ENCODE measurements at places on chromosomes 12 and 14.

DNA sequence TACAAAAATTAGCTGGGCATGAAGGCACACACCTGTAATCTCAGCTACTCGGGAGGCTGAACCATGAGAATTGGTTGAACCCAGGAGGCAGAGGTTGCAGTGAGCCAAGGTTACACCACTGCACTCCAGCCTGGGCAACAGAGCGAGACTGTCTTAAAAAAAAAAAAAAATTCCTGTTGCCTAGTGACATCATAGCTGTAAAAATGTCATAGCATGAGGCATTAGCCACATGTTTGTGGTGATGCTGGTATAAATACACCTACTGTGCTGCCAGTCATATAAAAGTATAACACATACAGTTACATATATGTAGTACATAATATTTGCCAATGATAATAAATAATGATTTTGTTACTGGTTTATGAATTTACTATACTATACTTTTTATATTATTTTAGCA is 22.2 kb downstream of the SLC41A2 start:
- DNase-seq: no peak

DNA sequence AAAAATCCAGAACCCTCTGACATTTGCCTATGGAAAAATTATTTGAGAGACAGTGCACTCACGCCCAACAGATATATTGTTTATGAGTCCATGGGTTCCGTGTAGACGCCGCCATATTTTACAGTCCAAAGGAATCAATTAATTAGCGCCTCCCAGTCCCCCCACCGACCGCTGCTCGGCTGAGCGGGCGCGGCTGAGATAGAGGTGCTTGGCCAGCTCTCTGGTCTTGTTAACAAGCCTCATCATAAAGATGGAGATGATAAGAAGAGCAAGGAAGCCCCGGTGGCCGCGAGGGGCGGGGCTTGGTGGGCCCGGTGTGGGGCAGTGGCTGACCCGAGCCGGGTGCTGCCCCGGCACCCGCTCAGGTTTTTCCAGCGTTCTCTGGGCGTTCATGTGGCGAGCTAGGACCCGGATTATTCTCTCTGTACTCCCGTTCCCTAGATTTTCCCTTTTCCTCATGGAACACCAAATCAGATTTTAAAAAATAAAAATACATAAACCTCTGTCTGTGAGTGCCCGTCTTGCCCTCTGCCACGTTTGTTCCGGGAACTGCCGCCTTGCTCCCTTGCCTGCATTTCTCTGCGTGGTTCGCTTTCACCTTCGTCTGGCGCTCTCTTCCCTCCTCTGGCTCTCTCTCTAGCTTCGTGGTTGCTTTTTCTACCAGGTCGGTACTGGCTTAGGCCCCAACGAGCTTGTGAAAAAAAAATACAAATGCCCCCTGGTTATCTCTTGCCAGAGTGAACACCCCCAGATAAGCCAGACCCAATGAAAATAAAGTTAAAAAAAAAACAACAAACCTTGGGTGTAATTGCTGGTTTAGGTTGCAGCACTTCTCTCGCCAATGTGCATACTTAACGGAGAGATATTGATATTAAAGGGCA is 9.0 kb downstream of the HOXC12 start:
- no peak for DNase-seq

GRCh38 chr12:3523058-3523457 is 32.1 kb downstream of the PRMT8 start:
- no peak for DNase-seq

DNA sequence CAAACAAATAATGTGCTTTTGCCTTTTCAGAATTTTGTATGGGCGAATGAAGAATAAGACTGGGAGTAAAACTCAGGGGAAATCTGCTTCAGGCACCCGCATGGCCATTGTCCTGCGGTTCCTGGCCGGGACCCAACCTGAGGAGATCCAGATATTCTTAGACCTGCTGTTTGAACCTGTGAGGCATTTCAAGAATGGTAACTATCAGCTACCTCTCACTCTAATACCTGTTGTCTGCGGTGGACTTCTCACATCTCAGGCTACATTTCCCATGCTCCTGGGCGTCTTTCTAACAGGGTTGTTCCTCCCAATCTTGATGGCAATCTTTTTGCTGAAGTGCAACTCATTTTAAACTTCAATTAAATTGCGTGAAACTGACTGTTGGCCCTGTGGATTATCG is 47.1 kb downstream of the UTP20 start:
- no peak for DNase-seq

- DNase-seq: no peak
These were observed 293.4 kb downstream of the EGLN3 start for GRCh38 chr14:33657476-33657875.

DNA sequence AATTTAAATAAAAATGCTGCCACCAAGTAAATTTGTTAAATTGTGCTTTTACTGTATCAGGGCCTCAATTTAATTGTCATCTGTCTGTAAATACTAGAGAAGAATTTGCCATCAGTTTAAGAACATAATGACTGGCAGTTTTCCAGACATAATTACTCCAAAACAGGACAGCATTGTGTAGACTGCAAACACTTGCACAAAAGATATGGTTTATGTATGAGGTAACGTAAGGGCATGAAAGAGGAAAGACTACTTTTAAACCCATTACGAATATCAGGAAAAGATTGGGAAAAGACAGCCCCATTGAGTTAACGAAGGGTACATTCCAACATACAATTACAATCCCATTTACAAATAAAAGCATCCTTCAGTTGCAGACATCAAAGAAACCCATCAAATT is 59.8 kb upstream of the KRR1 start:
- DNase-seq: no peak

GRCh38 chr12:47231456-47231855 is 151.7 kb upstream of the AMIGO2 start:
- no peak for DNase-seq

DNA sequence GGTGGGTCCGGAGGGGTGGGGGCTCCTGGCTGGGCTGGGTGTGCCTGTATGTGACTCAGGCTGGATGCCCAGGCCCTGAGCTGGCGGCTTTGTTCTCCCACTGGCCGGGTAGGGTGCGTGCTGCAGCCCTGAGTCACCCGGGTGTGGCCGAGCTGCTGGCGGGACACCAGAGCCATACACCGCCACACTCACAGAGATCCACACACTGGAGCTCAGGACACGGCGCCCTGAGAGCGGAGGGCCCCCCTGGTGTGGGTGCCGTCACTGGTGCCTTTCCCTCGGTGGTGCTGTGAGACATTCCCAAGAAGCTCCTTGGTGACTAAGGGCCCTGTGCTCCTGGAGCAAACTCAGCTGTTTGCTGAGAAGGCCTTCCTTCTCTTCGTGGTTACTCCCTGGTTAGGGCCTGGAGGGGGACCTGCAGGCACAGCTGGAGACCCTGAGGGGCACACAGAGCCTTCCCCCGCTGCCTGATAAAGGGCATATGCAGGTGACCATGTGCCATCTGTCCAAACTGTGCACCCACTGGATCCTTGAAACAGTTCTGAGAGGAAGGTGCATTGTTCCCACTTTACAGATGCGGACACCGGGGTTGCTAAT is 44.3 kb downstream of the KRT80 start:
- no peak for DNase-seq

- DNase-seq: no peak
These were observed 36.3 kb downstream of the STON2 start for GRCh38 chr14:81363746-81364378.

- no peak for DNase-seq
These were observed 85.5 kb upstream of the TRAF3 start for GRCh38 chr14:102691763-102692162.

DNA sequence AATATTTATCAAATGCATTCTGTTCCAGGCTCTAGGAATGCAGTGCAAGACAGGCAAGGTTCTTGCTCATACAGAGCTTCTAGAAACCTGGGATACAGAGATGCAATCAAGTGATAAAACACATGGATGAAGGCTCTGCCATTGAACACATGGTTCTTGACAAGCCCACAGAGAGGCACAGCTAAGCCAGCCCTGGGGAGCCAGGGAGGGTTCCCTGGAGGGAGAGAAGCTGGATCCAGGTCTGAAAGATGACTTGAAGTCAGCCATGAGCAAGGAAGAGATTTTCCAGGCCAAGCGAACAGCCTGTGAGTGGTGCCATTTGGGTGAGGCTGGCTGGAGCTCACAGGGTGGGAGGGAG is 66.2 kb downstream of the IRF2BPL start:
- DNase-seq: no peak

- no peak for DNase-seq
These were observed 1.6 kb downstream of the ATXN7L3B start for GRCh38 chr12:74539261-74539660.

GRCh38 chr14:88669346-88669745 is 106.5 kb downstream of the ZC3H14 start:
- no peak for DNase-seq

DNA sequence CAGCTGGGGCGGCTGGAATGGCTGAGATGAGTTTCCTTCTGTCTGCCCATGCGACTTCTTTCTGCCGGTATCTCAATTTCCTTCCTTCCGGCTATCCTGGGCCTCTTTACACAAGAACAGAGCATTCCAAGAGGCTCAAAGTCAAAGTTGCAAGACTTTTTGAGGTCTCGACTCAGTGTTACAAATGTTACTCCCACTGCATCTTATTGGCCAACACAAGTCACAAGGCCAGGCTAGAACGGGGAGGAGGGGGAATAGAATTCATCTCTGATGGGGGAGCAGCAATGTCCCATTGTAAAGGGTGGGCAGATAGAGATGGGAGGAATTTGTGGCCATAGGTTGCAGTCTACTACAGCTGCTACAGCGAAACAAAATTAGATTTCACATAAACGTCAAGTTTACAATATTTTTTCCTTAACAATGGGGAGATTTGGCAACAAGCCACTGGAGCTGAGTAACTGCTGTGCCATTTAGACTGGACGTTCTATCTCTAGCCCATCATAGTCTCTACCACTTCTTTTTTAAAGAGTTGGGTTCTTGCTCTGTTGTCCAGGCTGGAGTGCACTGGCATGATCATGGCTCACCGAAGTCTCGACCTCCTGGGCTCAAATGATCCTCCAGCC is 9.5 kb upstream of the NYNRIN start:
- no peak for DNase-seq

- no peak for DNase-seq
These were observed 18.1 kb upstream of the KIF26A start for GRCh38 chr14:104120281-104120741.

GRCh38 chr12:70853326-70853725 is 67.2 kb downstream of the PTPRR start:
- DNase-seq: no peak

GRCh38 chr12:102322254-102322653 is 124.6 kb upstream of the PMCH start:
- no peak for DNase-seq

DNA sequence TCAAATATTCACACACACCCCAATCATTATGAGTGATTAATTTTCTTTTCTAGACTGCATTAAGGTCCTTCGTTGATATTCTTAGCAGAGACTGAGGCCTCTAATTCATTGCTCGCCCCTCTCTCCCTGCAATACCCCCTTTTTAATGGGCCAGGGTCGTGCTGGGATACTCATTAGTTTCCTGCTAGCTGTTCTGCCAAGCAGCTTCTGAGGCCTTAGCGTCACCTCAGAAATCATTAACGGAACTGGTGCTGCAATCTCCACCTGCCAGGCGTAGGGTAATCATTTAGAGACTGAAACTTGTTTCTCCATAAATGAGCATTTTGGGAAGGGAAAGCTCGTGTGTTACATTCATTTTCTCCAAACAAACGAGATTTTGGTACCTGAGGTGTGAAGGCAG is 1054.7 kb downstream of the GALC start:
- no peak for DNase-seq

- DNase-seq: no peak
These were observed 43.1 kb upstream of the CDKN3 start for GRCh38 chr14:54353694-54354093.

DNA sequence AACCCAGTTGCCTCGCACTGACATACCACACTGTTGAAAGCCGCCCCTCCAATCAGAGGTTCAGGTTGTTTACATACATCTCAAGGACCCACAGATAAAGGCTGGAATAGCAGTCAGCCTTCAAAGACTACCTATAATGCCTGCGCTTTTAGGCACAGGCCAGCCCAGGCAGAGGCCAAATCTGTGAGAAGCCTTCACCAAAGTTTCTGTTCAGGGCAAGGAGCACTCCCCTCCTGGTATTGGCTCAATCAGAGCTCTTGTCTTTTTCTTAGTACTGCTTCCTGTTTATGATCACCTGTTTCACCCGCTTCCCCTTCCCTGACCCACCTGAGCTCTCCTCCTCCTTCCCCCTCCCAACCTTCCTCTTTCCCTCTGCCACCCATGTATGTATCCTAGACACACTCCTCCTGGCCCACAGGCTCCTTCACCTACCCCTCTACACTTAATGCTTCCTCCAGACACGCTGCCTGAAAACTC is 34.8 kb downstream of the DUSP16 start:
- DNase-seq: no peak

GRCh38 chr12:47396902-47397663 is 308.7 kb downstream of the RPAP3 start:
- DNase-seq: no peak

- no peak for DNase-seq
These were observed 32.3 kb downstream of the MEG3 start for GRCh38 chr14:100857923-100858837.

DNA sequence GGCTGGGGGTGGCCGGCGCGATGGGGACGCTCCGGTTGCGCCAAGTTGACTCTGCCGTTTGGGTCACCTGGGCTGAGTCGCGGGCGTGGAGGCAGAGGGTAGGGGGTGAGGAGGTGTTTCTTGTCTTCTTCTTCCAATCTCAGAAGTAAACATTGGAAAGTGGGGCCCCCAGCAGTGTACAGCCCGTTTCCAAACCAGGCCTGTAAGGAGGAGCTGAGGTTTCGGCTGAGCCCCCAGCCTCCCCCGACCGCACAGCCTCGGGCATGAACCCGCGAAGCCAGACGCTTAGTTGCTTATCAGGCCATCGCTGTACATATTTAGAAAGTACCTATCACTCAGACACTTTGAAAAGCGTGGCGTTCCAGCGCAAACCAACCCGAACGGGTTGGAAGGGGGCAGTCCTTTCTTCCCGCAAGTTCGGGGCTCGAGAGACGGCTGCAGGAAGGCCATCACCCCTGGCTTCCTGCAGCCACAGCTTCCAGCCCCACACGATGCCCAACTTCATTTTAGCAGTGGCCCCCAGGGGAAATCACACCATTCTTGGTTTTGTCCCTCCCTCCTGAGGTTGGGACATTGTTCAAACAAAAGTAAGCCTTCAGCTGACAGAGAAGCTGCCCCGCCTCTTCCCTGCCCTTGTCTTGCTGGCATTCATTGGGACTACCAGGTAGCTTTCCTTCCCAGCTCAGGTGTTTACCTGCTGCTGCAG is 164.1 kb downstream of the ZFP36L1 start:
- DNase-seq: no peak

DNA sequence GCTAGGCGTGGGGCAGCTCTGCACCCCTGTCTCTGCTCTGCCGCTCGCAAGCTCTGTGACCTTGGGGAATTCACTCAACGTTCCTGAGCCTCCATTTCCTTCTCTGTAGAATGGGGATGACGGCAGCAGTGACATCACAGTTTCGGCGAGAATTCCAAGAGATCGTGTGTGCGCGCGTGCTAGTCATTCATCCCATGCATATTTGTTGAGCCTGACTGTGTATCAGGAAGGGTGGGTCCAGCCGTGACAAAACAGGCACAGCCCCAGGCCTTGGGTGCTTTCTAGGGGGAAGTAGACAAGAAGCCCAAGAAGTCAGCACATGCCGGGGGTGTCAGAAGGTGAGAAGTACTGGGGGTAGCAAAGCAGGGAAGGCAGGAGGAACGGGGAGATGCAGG is 145.6 kb upstream of the NCOR2 start:
- DNase-seq: no peak

- peak; percentile 88 for DNase-seq
These were observed at the start of gene C1QL4 for GRCh38 chr12:49336645-49337584. TSS of gene C1QL4 (minus strand) at chr12:49337188. CDS start at chr12:49336477, 711 bp downstream.

- no peak for DNase-seq
These were observed 102.0 kb downstream of the FSCB start for GRCh38 chr14:44405011-44405486.

- DNase-seq: no peak
These were observed 31.1 kb downstream of the ATF7 start for GRCh38 chr12:53594897-53595615.

GRCh38 chr14:27242874-27243273 is 645.0 kb upstream of the NOVA1 start:
- no peak for DNase-seq

Data from stimulated activated CD4-positive, alpha-beta T cell treated with anti-CD3 and anti-CD28 coated beads, Interleukin-12 subunit alpha, Interleukin-12 subunit beta, amount 100 ng/mL, for 24 hours (primary cell).